ENCODE measurements at places on chromosomes 7 and 10.

DNA sequence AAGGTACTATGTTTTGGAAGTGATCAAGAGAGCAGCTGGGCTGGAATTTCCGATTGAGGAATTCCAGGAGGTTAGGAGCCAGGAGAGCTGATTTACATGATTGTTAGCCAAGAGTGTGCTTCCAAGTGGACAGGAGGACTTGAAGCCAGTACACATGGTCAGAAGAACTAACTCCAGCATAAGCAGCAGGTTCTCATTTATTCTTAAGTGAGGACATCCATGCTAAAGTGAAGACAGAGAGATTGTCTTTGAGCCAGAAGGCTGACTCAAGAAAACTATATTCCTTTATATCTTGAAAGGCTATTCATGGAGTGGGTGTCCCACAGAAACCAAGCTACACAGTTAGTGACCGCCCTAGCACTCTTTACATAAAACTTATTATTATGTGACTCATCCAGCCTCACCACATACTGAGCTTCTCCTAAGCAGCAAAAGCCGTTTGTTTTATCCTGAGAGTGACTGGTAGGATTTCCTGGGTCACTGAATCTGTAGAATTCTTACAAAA lies 56.7 kb upstream of the SEMA3A start:
- no peak for DNase-seq

GRCh38 chr7:110786328-110786965 lies 304.5 kb upstream of the LRRN3 start:
- no peak for DNase-seq

GRCh38 chr10:31554556-31554955 lies 235.5 kb downstream of the ZEB1 start:
- DNase-seq = no peak

GRCh38 chr7:158023681-158024350 lies 563.8 kb downstream of the PTPRN2 start:
- no peak for DNase-seq

GRCh38 chr10:43046288-43046991 lies 30.4 kb upstream of the RET start:
- DNase-seq = no peak

- no peak for DNase-seq
Observed at GRCh38 chr10:459743-460142, 229.7 kb downstream of the DIP2C start.

GRCh38 chr10:78959924-78960285 lies 108.9 kb upstream of the ZMIZ1 start:
- DNase-seq = no peak

DNA sequence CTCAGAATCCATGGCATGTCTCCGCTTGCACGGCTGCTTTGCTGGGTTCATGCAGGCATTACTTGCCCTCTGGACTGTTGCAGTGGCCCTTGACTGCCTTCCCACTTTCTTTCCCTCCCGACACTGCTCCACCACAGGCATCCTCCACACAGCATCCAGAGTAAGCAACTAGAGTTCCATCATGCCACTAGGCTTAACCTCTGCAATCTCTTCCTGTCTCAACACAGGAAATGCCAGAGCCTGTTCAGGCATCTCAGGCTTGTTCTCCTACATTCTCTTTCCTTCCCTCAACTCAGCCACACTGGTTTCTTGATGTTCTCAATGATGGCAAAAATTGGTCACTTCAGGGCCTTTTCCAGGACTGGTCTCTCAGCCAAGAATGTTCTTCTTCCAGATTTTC lies 284.5 kb upstream of the KLF6 start:
- no peak for DNase-seq

- DNase-seq = no peak
Observed at GRCh38 chr10:110859973-110860376, 11.8 kb upstream of the PDCD4 start.

DNA sequence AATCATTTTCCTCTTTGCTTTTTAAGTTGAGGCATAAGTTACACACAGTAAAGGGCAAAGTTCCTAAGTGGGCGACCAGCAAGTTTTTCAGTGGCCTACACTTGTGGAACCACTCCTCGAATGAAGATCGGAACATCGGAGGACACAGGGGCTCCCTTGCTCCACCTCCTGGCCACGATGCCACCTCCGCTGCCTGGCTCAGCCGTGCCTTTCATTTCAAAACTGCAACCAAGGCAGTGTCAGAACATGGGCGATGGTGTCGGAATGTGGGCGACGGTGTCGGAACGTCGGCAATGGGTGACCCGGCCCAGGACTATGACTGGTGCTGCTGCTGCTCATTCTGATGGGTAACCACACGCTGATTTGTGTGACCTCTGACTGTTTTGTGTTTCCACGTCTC lies 9.6 kb upstream of the VIPR2 start:
- no peak for DNase-seq

GRCh38 chr7:81300753-81301152 lies 381.9 kb upstream of the SEMA3C start:
- DNase-seq = no peak

- DNase-seq = no peak
Observed at GRCh38 chr10:9198611-9199010, 1144.1 kb downstream of the GATA3 start.

- no peak for DNase-seq
Observed at GRCh38 chr10:116721547-116722392, 20.6 kb downstream of the HSPA12A start.

DNA sequence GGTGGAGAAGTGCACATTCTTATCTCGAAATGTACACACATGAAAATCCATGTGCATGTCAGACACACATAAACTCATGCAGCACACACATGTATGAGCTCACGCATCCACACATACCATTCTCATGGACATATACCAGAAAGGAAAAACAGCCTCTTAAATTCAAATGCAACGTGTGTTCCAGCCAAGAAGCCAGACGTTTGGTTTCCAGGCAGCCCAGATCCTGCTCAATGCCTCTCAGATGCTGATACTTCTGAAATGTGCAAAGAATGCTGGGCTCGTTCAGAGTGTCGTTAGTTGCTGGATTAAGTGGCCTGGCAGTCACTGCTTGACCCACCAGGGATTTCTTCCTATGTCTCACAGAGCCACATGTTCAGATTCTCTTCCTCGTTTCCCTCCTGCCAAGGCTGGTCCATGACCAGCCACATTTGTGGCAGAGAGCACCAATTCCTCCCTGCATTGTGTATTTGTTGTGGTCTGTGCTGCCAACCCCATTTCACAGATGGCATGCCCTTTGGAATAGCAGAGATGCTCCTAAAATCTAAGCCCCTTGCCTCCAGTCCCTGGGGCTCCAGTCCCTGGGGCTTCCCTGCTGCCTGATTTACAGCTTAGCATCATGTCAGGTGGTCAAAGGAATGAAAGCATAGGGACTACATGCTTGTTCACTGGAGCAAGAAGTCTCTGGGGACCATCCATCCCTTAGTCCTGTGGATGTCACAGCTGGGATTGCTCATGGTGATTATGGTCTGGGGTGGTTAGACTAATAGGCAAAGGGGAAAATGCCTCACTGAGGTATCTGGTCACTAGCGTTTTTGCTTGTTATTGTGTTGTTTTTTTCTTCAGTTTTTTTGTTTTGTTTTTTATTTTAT lies 426.6 kb downstream of the PLXNA4 start:
- DNase-seq = no peak

- no peak for DNase-seq
Observed at GRCh38 chr7:138458576-138459412, 1.3 kb upstream of the TRIM24 start.

DNA sequence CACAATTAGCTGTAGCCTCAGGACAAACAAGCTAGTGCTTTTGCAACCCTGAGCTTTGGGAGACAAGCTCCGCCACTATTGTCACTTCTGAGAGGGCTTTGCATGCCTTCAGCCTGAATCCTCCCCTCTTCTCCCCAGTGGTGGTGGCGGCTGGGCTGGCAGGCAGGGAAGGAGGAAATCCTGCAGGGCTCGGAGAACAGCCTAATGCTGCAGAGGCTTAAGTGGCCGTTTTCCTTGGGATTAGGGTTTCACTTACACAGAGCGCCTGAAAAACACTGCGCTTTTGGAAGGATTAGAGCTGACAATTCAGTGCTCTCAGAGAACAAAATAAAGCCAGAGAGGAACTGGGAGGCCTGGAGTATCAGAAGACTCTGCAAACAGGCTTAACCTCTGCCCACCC lies 71.3 kb downstream of the PAX2 start:
- no peak for DNase-seq

DNA sequence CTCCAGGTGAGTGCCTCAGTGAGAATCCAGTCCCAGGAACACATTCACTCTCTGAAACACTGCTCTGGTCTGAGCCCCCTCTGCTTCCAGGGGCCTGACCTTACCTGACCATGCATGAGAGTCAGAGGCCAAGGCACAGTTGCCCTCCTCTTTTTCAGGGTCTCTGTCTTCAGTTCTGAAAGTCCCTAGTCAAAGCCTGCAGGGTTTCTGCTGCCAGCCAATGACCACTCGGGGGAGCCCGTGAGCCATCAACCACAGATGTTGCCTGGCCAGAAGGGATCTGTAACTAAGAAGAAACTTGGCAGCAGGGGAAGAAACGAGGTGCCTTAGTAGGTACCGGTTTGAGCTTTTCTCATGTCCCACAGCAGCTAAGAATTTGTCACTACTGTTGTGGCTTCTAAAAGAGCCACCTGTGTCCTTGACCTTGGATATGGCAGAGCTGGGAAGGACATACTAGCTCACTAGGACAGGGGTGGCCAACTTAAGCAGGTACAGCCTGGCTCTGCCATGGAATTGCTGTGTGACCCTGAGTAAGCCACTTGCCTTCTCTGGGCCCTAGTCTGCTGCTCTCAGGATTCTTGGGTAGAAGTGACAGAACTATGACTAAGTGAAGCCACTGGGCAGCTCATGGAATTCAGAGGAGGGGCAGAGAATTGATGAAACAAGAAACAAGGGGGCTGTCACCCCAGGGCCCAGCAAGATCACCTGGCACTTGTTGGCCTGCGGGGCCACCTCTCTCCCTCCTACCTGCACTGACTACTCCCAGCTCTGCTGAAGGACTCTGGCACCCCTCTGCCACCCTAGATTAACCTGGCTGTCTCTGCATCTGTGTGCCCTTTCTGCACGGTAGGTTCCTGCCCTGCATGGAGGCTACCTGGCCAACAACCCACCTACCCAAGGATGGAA lies 83.8 kb upstream of the GPR26 start:
- peak; percentile 73 for DNase-seq

DNA sequence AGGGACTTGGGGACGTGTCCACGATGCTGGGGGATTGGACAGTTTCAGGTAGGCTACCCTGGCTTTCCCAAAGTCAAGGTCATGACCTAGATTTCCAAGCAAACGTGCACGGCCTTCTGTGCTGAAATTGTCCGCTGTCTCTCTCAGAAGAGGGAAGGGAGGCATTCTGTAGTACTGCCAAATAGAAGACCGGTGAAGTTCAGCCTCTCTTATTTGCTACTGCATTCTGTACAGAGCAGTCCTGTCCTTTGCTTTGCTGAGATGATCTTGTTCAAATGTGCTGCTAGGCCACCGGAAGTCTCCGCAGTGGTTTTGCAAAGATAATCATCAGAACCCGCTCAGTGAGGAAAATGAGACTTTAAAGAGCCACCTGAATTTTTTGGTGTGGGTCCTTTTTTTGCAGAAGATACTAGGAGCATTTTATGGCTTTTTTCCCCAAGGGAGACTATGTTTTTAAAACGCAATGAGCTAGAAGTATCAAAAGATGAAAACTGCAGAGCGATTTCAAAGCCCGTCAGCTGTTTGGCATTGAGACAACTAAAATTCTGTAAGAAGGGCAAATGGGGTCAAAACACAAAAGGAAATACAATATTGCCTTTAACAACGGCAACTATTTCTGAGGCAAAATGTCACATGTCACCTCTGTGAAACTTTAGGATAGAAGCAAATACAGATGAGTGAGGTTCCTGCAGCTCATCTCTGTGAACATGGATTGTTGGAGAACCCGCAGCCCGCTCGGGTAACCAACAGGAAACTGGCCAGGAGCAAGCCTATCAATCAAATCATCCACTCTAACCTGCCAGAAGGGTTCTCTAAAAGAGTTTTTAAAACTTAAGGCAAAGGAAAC lies 1.3 kb upstream of the NMT2 start:
- DNase-seq = no peak

DNA sequence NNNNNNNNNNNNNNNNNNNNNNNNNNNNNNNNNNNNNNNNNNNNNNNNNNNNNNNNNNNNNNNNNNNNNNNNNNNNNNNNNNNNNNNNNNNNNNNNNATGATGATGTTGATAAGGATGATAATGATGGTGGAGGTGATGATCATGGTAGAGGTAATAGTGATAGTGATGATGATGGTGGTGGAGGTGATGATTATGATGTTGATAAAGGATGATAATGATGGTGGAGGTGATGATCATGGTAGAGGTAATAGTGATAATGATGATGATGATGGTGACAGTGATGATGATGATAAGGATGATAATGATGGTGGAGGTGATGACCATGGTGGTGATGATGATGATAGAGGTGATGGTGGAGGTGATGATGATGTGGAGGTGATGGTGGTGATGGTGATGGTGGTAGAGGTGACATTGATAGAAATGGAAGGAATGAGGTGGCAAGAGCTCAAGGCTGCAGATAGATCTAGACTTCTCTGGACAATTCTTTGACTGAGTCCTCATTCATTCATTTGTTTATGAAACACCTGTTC lies 47.8 kb downstream of the FAM20C start:
- no peak for DNase-seq

DNA sequence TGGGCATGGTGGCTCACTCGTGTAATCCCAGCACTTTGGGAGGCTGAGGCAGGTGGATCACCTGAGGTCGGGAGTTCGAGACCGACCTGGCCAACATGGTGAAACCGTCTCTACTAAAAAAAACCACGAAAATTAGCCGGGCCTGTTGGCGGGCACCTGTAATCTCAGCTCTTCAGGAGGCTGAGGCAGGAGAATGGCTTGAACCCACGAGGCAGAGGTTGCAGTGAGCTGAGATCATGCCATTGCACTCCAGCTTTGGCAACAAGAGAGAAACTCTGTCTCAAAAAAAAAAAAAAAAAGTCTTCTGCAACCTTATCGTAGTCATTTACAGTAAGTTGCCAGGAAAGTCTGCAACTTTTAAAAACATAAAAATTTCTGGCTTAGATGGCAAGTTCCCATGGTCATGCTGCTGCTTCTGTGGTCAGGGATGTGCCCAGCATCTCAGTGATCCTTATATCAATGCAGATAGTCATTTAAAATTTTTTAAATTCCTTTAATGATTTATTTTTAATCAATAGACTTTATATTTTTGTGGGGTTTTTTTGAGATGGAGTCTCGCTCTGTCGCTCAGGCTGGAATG lies 15.6 kb downstream of the SUFU start:
- no peak for DNase-seq

GRCh38 chr10:66365686-66366085 lies 560.1 kb upstream of the LRRTM3 start:
- no peak for DNase-seq

DNA sequence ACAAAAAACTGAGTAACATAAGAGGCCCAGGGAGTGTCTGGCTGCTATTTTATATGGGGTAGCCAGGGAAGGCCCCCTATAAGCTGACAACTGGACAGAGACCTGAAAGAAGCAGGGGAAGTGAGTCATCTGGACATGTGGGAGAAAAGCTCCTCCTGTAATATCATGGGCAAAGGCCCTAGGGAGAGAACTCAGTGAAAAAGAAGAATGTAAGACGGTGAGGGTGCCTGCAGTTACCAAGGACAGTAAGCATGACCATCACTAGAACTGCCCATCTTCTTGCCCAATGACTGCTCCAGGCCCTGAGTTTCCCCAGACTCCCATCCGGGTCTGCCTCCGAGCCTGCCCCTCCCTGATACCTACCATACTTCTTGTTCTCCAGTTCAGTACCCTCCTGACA lies 2.3 kb downstream of the ELMO1 start:
- no peak for DNase-seq

Data from substantia nigra (tissue), 51 donors.